ENCODE measurements at places on chromosomes 6 and 20.
A peak's percentile ranks its signal among the peaks of the same experiment; 100 is the strongest.

DNA sequence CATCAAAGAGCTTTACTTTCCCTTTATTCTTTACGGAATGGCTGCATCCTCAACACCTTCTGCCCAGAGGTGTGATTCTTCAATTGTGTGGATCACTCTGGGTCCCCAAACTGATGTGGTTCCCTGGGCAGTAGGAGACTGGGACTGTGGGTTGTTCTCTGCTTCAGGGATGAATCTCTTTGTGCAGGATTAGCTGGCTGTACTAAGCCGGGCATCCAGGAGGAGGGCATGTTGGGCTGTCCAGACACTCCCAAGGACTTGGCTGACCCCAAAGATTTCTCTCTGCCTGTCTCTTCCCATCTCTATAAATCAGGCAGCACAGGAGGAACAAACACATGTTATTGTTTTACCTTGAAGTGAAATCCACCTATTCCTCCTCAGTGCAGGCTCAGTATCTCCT lies 15.3 kb downstream of the FARS2 start:
- DNase-seq, result no peak

DNA sequence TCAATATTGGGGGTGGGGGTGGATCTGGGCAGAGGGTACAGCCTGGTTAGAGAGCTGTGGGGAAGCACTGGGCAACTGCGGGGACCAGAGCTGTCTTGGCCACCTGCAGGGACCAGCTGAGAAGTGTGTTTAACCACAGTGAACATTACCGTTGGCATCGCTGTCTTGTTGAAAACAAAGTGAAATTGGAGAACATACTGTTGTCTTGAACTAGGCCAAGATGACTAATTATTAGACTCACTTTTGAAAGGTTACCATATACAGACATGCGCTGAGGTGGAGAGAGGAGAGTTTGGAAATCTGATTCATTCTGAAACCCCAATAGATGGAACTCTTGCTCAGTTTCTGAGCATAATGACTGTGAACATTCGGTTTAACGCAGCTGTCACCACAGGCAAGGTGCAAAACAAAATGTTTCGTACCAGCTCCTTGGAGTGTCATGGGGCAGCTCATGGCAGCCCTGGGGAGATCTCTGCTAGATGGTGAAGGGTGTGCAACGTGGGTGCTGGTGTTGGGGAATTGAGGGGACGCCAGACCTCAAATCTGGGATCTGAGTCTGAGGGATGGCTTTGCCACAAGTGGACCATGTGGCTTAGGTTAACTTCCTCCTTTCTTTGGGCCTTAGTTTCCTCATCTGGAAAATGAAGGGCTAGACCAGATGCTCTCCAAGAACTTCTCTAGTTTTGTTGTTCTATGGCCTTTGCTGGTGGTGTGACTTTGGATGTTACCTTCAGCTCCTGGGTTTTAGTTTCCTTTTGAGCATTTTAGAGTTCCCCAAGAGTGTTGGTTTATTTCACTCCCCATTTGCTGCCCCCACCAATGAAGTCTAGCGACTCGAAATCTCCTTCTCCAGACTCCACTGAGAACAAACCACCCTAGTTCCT lies 24.6 kb upstream of the GTSF1L start:
- DNase-seq, result peak; percentile 37

DNA sequence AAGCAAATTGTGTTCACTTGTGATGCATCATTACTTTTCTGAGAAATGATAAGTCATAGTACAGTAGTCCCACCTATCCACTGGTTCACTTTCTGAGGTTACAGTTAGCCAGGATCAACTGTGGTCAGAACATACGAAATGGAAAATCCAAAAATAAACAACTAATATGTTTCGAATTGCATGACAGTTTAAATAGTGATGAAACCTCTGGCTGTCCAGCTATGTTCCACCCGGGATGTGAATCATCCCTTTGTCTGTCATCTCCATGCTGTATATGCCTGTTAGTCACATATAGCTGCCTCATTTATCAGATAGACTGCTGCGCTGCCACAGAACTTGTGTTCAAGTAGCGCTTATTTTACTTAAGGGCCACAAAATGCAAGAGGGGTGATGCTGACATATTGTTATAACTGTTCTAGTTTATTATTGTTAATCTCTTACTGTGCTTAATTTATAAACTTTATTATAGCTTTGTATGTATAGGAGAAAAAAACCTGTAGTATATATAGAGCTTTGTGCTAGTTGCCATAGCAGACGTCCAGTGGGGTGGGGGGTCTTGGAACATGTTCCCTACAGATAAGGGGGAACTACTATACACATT lies 29.2 kb downstream of the AFDN start:
- DNase-seq, result no peak

DNA sequence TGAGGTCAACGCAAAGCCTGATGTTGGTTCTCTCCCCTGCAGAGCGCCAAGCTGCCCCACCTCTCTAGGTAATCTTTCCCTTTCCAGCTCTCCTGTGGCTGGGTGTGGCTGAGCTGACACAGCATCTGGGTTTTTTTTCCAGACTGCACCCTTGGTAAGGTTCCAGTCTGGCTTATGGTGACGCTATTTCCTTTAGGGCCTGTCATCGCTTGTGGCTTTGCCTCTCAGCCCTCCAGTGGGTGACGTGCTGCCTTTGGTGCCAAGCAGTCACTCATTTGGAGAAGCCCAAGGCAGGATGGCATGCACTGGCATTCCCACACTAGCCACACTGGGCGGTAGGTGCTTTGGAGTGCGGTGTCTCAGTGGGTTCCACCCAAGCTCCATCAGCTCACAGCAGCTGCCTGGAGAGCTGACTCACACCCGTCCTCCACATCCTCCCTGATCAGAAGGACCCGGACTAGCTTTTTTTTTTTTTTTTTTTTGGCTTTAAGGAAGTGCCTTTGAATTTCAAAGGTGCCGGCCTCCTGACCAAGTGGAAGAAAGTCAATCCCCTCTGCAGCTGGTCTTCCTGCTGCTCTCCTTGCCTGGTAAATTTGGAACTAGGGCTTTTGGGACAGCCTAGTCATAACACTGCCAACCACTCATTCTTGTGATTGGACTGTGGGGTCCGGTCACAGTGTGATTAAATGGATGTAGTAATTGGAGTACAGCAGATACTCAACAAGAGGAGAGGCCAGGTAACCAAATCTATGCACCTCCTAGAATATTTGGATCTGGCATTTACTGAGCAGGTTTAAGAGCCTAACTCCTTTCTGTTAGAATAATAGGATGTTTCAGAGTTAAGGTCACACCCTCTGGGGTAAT lies 153.6 kb downstream of the CD83 start:
- peak; percentile 9 for DNase-seq

DNA sequence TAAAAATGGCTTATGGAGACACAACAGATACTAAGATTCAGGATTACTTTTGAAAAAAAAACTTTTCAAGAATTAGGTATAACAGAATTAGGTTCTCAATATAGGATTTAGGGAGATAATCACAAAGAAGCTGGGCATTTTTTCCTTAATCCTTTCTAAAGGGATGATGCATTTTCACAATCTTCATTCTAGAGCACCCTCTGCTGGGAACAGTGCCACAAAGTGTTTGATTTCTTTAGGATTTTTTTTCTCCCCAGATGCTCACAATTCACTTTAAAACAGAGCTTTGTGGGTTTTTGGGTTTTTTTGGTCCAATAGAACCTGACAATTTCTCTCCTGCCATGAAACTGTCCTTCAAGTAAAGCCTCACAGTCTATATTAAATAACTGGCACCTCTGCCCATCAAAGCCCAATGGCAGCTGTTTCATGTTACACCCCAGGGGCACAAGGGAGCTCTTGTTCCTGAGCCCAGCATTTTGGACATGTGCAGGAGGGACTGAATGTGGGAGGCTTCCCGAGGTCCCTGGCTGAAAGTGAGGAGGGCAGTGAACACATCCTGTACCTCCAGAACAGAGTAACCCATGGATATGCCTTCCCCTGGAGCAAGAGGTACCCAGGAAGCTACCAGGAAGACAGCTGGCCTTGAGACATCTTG lies 39.7 kb downstream of the PREP start:
- DNase-seq, result no peak

DNA sequence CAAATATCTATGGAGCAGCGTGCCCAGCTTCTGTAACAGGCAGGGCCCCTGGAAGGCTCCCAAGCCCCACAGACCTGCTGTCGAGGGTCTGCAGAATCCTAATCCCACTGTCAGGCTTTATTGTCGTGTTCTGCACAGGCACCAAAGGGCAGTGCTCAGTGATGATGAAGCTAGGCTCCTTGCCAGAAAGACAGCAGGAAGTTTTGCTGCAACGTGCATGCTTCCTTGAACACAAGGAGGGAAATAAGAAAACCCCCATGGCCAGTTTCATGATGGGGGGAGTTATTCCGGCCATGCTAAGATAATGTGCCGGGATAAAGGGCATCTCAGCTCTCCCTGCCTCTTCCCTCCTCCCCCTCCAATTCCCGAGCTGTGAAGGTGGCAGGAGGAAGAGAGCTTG lies 109.4 kb upstream of the KCNG1 start:
- no peak for DNase-seq

DNA sequence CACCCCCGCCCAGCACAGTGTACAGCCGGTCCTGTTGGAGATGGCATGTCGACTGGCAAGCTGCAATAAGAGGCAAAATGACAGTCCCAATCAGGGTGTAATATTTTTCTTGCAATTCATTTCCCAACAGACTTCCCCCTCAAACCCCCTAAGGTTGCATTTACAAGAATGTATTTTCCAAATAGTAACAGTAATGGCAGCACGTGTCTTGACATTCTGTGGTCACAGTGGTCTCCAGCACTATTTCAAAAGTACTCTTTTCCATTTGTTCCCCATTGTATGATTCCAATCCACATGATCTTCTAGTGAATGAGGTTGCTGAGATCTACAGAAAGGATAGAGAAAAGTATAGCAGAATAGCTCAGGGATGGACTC lies 97.8 kb upstream of the CARMIL1 start:
- DNase-seq, result no peak

DNA sequence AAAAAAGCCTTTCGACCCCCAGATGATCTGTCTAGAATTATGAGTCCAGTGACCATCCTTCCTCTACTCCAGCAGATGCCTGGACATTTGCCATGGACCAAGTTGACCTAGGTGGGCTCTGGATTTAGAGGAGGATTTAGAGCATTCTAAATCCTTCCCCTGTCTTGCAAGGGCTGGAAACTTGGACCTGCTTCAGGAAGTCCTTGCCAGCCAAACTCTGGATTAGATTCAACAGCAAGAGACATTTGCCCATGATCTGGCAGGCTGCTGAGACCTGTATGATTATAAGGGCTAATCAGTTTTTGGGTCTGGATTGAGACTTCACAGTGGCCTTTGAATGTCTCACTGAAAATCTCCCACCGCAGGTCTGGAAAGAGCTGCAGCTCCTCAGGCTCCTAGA lies 13.1 kb upstream of the HDGFL1 start:
- no peak for DNase-seq

- DNase-seq, result no peak
Measured at GRCh38 chr6:40573221-40573620, 13.9 kb downstream of the LRFN2 start.

GRCh38 chr6:90730151-90730673 lies 143.3 kb upstream of the MAP3K7 start:
- DNase-seq, result no peak

GRCh38 chr6:5205877-5206850 lies 54.6 kb downstream of the LYRM4 start:
- no peak for DNase-seq

GRCh38 chr6:1709234-1709641 lies 99.5 kb downstream of the FOXC1 start:
- no peak for DNase-seq

- DNase-seq, result no peak
Measured at GRCh38 chr6:83464381-83465140, 33.7 kb upstream of the ME1 start.

DNA sequence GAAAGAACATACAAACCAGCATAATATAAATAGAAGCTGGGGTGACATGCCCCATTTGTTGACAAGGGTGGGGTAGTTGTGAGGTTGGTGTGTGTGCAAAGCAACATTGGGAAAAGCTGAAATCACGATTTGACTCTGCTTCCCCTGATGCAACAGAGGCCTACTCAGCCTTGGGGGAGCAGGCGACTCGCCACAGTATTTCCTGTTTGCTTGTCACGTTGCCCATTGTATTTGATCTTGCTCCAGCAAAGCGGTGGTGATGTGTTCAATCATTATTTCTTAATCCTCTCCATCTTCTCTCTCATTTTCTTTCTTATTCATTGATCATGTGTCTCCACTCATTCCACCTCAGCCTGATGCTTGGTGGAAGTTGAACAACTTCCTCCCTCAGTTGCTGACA lies 165.8 kb upstream of the CITED2 start:
- peak; percentile 16 for DNase-seq

DNA sequence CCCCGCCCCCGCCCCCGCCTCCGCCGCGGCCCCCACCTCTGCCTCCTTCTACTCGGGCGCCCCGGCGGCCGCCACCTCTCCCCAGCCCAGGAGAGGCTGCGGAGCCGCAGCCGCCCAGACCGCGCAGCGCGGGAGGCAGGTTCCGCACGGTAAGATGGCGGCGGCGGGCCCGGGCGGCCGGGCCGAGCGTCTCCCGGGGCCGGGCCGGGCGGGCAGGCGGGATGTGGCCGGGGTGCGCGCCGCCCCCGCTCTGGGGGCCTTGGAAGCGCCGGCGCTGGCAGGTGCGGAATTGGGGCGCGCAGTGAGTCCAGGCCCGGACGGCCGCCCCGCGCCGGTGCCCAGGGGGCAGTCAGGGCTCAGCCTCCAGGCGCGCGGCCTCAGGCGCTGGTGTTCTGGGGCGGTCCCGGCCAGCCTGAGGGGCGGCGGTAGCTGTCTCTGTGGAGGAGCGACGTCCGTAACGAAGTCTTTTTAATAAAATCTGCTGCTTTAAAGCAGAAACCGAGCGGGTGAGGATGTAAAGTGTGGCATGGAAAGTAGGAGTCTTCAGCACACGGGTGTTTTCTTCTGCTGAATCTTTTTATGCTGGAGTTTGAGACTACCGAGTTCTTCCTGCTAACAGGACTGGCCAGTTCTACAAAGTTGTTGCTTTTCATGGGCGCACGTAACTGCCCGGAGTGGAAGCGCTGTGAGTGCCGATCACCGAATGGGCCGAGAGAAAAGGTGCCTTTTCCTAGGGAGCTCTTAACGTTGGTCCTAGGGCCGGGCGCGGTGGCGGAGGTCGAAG lies at the start of gene GID8:
Gene GID8 (plus strand): TSS at position 43 of the 784 bp plus-strand sequence. CDS start 3,356 bp downstream, outside the sequence.
- no peak for DNase-seq

- DNase-seq, result no peak
Measured at GRCh38 chr6:116443105-116443504, 18.1 kb upstream of the CALHM6 start.

- DNase-seq, result no peak
Measured at GRCh38 chr6:31878726-31879125, at the start of gene SLC44A4. Gene SLC44A4 (minus strand): TSS chr6:31878997. CDS start chr6:31878980, 17 bp downstream.

- DNase-seq, result no peak
Measured at GRCh38 chr6:13838616-13839015, 24.3 kb upstream of the MCUR1 start.

DNA sequence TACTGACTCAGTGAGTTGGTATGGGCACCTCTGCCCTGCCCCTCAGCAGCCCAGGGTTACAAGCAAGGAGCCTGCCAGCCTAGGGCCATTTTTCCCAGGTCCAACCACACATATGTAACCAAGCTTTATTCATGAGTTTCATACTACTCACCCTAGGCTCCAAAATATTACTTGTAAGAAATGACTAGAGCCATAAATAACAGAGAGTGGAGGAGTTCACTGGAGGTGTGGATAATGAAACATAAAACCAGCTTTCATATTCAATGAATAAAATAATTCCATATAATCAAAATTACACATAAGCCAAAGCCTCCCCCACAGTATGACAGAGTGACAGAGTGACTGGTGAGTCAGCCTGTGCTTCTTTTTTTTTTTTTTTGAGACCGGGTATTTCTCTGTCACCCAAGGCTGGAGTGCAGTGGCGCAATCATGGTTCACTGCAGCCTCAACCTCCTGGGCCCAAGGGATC lies 229.8 kb upstream of the SASH1 start:
- no peak for DNase-seq

GRCh38 chr20:32537657-32538525 lies 47.2 kb downstream of the NOL4L start:
- peak; percentile 26 for DNase-seq
